ENCODE measurements at places on chromosomes 3 and 15. TPM values are rescaled to one million over a fixed set of nuclear protein-coding genes. Genes with fewer than 3 reads are reported as not detected.

CLDN16 gene
- total RNA-seq: not detected

CHDH gene
- 18.8 TPM for total RNA-seq

TERC gene
- 11.3 TPM for total RNA-seq

TUSC7 gene
- not detected for total RNA-seq

LRRC15 gene
- total RNA-seq: not detected

RPL22L1 gene
- 7.9 TPM for total RNA-seq

LTK gene
- total RNA-seq: 1.4 TPM

SERINC4 gene
- 0.47 TPM for total RNA-seq

CLEC3B gene
- 52.1 TPM for total RNA-seq

LRRK1 gene
- 42.0 TPM for total RNA-seq

C2CD4B gene
- total RNA-seq: 0.71 TPM

All from dorsolateral prefrontal cortex (tissue), 122 donors.